ENCODE measurements at places on chromosomes 6 and 20. TPM values are rescaled to one million over a fixed set of nuclear protein-coding genes. Genes with fewer than 3 reads are reported as not detected.

TREML1 gene
- total RNA-seq = 0.32 TPM

KCNK5 gene
- total RNA-seq = 7.9 TPM

SLC22A7 gene
- not detected for total RNA-seq

SNAI1 gene
- 3.4 TPM for total RNA-seq

NTSR1 gene
- 0.42 TPM for total RNA-seq

TBXT gene
- total RNA-seq = not detected

- no peaks in the 10 kb centered on the region for H3K36me3 ChIP-seq
- no peaks in the 10 kb centered on the region for H3K27me3 ChIP-seq
- no peak for DNase-seq
- no peak overlapping the region for H3K4me3 ChIP-seq
- no peaks in the 10 kb centered on the region for H3K4me1 ChIP-seq
These were observed 531.7 kb downstream of the LMBRD1 start for GRCh38 chr6:69265090-69265489.

DNA sequence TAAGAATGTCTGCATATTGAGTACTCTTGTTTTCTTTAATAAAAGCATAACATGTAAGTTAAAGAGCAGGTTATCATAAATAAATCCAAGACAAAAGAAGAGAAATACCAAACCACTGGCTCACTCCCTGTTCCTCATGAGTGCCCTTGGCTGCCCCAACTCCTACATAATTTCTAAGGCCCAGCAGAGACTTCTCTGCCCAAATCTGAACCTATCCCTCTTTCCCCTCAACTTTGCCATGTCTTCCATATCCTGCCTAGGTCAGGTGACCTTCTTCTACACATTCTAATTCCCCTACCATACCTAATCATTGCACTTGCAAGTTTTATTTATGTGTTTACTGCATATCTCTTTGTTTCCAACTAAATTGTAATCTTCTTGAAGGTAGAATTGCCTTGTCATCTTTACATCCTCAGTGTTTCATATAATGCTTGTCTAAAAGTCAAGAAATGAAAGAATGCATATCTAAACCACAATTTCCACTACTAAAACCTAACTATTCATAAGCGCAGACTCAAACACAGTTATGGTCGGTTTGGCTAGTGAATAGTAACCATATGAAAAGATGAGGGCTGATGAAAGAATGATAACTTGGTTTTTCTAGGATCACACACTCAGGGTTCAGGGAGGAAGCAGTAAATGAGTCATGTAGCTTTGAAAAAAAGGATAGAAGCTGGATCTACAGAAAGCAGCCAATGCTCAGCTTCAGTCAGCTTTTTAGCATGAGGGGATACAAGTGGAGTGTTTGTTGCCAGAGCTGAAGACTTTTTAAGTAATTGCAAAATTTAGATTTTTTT lies 53.3 kb upstream of the EYA4 start:
- H3K27me3 ChIP-seq = no peaks in the 10 kb centered on the region
- no peak overlapping the region for H3K27ac ChIP-seq
- no peaks in the 10 kb centered on the region for H3K4me1 ChIP-seq
- DNase-seq = no peak
- no peak overlapping the region for H3K4me3 ChIP-seq

- no peaks in the 10 kb centered on the region for H3K4me1 ChIP-seq
- H3K27me3 ChIP-seq = no peaks in the 10 kb centered on the region
- H3K4me3 ChIP-seq = no peak overlapping the region
- DNase-seq = no peak
- H3K27ac ChIP-seq = peak overlapping the region; percentile 32
These were observed 47.1 kb downstream of the DST start for GRCh38 chr6:56595490-56596122.

- peaks cover 88% of the 10 kb centered on the region for H3K27me3 ChIP-seq
These were observed 4.7 kb downstream of the LINC00237 start for GRCh38 chr20:21101453-21101931.

- no peaks in the 10 kb centered on the region for H3K27me3 ChIP-seq
- no peaks in the 10 kb centered on the region for H3K4me1 ChIP-seq
- no peaks in the 10 kb centered on the region for H3K36me3 ChIP-seq
- H3K4me3 ChIP-seq = no peak overlapping the region
- peak; percentile 72 for DNase-seq
These were observed 157.7 kb upstream of the THBS2 start for GRCh38 chr6:169411296-169411695.

GRCh38 chr20:38987777-38988176 lies 25.6 kb downstream of the DHX35 start:
- H3K4me3 ChIP-seq = no peak overlapping the region
- H3K4me1 ChIP-seq = peaks cover 55% of the 10 kb centered on the region
- no peaks in the 10 kb centered on the region for H3K27me3 ChIP-seq
- peak overlapping the region; percentile 86 for H3K27ac ChIP-seq
- H3K36me3 ChIP-seq = peaks cover 6% of the 10 kb centered on the region
- DNase-seq = no peak

DNA sequence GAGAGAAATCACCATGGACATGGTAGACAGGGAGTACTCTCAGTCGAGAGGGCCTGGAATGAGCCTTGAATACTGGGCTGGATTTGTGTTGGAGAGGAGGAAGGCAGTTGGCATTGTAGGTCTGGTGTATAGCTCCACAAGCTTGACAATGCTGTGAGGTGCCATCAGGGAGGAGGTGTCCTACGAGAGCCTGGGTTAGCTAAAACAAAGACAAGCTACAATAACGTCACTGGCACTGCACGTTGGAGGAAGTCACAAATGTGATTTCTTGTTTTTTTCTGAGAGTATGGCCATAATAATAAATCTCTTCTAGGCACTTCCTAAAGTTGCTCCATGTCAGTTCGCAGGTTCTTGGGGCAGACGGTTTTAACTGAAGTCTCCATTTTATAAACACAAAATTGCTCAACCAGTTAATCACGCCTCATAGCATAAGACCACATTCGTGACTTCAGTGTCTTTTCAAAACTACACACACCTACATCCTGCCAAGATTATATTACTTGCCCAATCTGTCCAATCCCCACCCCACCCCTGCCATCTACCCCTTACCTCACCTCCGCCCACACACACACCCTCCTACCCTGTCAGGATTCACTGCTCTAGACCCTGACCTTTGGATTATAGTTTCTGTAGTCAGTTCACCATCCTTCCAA lies 4.4 kb upstream of the HLA-DMB start:
- peak overlapping the region; percentile 14 for H3K27ac ChIP-seq
- H3K4me1 ChIP-seq = no peaks in the 10 kb centered on the region
- H3K36me3 ChIP-seq = no peaks in the 10 kb centered on the region
- no peak overlapping the region for H3K4me3 ChIP-seq

DNA sequence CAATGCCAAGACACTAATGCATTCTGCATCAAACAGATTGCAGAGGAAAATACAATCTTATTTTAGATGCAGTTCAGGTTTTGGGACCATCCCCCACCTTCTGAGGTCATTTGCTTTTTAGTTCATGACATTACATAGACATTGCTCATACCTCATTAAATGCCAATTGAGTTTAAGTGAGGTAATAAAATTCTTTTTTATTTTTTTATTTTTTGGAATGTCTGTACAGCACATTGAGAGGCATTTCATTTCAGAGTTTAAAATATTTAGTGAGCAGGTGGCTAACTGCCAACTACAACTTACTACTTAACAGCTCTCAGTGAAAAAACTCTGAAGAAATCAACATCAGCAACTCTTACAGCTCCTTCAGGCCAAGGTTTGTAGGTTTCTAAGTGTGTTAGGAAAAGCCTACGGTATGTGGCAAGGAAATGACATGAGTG lies 482.2 kb upstream of the RNF217 start:
- DNase-seq = no peak
- H3K27me3 ChIP-seq = no peaks in the 10 kb centered on the region
- H3K4me1 ChIP-seq = no peaks in the 10 kb centered on the region
- no peaks in the 10 kb centered on the region for H3K36me3 ChIP-seq

DNA sequence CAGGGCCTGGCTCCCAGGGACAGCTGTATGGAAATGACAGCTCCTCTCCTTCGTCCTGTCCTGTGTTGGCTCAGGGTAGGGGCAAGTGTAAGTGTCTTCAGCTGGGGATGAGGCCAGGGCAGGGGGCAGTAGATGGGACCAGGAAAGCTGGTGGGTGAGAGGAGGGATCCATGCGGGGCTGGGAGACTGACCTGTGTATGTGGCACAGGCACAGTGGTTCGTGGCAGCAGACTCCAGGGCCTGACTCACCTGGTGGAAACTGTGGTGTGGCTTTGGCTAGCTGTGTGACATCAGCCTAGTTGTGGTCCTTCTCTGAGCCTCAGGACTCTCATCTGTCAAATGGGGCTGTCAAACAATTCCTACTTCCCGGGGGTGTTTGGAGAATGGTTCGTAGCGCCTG lies 13.7 kb upstream of the SCRT2 start:
- DNase-seq = no peak
- H3K27ac ChIP-seq = no peak overlapping the region
- no peak overlapping the region for H3K4me3 ChIP-seq
- H3K4me1 ChIP-seq = no peaks in the 10 kb centered on the region
- no peaks in the 10 kb centered on the region for H3K36me3 ChIP-seq
- no peaks in the 10 kb centered on the region for H3K27me3 ChIP-seq

- H3K36me3 ChIP-seq = no peaks in the 10 kb centered on the region
- no peak overlapping the region for H3K4me3 ChIP-seq
- H3K27me3 ChIP-seq = no peaks in the 10 kb centered on the region
- DNase-seq = no peak
These were observed 63.9 kb downstream of the FAM83B start for GRCh38 chr6:54910431-54910884.

DNA sequence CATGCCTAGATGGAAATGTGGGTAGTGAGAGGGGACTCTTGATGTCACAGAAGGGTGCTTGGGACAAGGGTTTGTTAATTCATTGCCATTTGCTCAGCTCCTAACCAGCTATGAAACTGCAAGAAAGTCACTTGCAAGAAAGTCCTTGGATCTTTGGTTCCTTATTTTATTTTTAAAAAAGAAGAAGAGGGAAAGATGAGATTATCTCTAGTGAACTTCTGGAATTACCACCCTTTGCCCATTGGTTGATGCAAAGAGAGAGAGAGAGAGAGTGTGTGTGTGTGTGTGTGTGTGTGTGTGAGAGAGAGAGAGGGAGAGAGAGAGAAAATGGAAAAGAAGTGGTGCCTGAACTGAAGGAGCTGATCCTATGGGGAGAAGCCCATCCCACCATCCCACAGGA lies 4.6 kb upstream of the SFT2D1 start:
- H3K27me3 ChIP-seq = no peaks in the 10 kb centered on the region
- H3K4me3 ChIP-seq = no peak overlapping the region
- no peaks in the 10 kb centered on the region for H3K4me1 ChIP-seq
- DNase-seq = no peak
- no peak overlapping the region for H3K27ac ChIP-seq

DNA sequence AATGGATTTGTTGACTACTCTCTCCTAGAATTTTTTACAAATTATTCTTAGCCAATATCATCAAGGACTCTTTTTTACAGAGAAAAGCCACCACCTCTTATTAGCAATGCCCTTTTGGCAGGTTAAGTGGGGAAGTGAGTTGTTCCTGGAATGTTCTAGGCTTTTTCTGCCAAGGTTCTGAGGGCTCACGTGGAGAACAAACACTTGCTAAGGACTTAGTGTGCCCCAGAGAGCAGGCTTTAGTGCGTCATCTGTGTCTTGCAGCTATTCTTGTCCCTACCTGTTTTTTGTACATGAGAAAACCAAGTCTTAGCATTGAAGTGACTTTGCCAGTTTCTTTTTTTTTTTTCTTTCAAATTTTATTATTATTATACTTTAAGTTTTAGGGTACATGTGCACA lies 33.5 kb downstream of the CFAP61 start:
- H3K36me3 ChIP-seq = no peaks in the 10 kb centered on the region
- H3K27me3 ChIP-seq = no peaks in the 10 kb centered on the region
- peak; percentile 70 for DNase-seq
- no peaks in the 10 kb centered on the region for H3K4me1 ChIP-seq
- no peak overlapping the region for H3K27ac ChIP-seq

- peak; percentile 66 for DNase-seq
- H3K4me3 ChIP-seq = no peak overlapping the region
- no peaks in the 10 kb centered on the region for H3K27me3 ChIP-seq
- H3K27ac ChIP-seq = no peak overlapping the region
These were observed 37.9 kb downstream of the SUN5 start for GRCh38 chr20:32966382-32966781.

DNA sequence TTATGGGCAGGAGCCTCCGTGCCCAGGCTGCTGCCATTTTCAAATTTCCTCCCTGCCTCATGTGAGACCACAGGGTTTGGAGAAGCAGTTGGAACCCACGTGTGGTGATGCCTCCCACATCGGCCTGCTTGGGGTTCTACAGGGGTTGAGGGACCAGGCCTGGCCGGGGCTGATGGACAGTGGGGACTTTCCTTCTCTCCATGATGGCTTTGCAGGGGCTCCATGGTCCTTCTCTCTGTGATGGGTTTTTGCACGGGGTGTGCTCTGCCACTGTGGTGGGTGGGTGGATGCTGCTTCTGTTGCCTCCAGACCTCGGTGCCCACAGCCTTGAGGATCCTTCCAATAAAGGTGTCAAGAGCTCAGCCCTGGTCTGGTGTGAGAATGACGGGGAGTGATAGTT lies 54.4 kb downstream of the ADNP start:
- H3K4me3 ChIP-seq = no peak overlapping the region
- no peaks in the 10 kb centered on the region for H3K27me3 ChIP-seq
- no peak overlapping the region for H3K27ac ChIP-seq
- no peaks in the 10 kb centered on the region for H3K4me1 ChIP-seq
- no peaks in the 10 kb centered on the region for H3K36me3 ChIP-seq
- no peak for DNase-seq

- no peak for DNase-seq
- H3K4me3 ChIP-seq = no peak overlapping the region
- no peak overlapping the region for H3K27ac ChIP-seq
- H3K4me1 ChIP-seq = no peaks in the 10 kb centered on the region
- no peaks in the 10 kb centered on the region for H3K36me3 ChIP-seq
These were observed 173.9 kb downstream of the DHX35 start for GRCh38 chr20:39135885-39136544.

DNA sequence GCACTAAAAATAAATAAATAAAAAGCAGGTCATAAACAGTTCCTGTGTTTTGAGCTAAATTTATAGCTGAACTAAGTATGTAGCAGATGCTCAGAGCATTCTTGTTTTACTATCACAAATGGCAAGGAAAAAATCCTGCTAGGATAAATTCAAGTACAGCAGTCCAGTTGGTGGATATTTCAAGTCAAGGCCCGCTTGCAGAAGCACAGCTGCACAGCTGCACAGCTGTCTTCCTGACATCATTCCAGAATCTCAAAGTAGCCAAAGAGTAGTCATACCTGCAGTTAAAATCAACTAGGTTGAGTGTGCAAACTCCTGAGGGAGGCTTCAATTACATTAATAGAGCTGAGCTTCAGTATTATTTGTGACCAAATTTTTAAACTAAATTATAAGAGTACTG lies 297.7 kb upstream of the MANEA start:
- H3K27ac ChIP-seq = no peak overlapping the region
- H3K36me3 ChIP-seq = no peaks in the 10 kb centered on the region
- no peaks in the 10 kb centered on the region for H3K27me3 ChIP-seq
- H3K4me3 ChIP-seq = no peak overlapping the region

DNA sequence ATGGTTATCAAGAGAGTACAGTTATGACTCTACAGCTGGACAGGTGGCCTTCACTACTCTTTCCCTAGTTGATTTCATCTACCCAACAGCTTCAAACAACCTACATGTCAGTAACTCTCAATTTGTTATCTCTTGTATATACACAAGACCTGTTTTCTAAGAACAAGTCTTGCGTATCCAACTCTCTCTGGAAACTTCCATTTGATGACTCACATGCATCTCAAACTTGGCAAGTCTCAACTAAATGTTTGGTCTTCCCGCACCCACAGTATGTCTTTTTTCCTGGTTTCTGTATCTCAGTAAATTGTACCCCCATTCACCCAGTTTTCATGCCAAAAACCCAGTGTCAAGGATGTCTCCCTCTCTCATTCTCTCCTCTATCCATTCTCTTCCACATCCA lies 97.7 kb downstream of the BTBD9 start:
- no peaks in the 10 kb centered on the region for H3K27me3 ChIP-seq
- DNase-seq = no peak
- no peaks in the 10 kb centered on the region for H3K36me3 ChIP-seq
- no peak overlapping the region for H3K4me3 ChIP-seq
- H3K4me1 ChIP-seq = no peaks in the 10 kb centered on the region
- no peak overlapping the region for H3K27ac ChIP-seq
